ENCODE measurements at places on chromosomes 4 and X.

GRCh38 chr4:30718641-30719453 lies 1.3 kb upstream of the PCDH7 start:
- DNase-seq: peak; percentile 1

GRCh38 chr4:108052558-108053120 lies 63.0 kb downstream of the HADH start:
- no peak for DNase-seq

DNA sequence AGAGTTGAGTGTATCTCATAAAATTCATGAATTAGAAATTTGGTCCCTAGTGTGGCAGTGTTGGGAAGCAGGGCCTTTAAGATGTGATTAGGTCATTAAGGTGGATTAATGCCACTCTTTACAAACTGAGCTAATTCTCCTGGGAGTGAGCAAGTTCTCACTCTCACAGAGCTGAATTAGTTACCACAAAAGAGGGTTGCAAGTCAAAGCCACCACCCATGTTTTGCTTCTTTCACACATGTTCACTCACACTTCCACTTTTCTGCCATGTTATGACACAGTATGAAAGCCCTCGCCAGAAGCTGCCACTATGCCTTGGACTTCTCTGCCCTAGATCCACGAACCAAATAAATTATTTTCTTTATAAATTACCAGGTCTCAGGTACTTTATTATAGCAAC lies 332.1 kb downstream of the ARAP2 start:
- DNase-seq: peak; percentile 29

DNA sequence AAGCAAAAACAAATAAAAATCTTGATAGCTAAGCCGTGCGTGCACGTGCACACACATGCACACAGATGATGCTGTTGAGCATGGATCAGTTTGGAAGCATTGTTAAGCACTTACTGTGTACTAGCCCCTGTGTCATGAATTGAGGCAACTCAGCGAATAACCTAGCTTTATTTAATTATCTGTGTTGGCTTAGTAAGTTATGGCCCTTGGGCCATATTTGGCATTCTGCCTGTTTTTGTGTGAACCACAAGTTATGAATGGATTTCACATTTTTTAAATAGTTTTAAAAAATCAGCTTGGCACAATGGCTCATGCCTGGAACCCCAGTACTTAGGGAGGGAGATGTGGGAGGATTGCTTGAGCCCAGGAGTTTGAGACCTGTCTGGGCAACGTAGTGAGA lies 113.6 kb upstream of the CBLL2 start:
- no peak for DNase-seq

DNA sequence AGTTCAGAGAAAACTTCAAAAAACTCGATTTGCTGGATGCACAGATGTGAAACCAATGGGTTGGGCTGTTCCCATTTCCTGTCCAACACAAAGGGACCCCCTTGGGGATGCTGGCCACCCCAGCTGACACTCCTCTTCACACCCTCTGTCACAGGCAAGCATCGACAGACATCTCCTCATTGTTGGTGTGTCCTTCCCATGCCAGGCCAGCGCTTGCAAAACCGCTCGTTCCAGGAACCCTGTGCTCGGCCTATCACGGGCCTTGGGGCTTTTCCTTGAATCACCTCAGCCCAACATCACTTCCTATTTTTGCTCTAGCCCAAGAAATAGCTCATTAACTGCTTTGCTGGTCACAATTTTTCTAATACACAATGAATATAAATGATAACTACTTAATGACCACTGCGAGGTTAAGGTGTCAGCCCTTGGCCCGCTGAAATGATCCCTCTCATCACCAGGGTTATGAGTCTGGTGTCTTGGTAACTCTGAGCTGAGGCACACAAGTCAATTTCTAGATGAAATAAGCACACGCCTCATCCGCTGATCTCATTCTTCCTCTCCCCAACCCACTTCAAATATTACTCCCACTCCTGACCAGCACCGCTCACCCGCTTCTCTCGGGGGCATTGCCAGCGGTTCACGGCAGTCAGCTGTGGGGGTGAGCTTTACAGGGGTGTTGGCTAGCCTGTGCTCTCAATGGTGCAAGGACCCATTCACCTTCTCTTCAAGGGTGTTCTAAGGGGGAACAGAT lies 32.3 kb downstream of the BCOR start:
- no peak for DNase-seq

DNA sequence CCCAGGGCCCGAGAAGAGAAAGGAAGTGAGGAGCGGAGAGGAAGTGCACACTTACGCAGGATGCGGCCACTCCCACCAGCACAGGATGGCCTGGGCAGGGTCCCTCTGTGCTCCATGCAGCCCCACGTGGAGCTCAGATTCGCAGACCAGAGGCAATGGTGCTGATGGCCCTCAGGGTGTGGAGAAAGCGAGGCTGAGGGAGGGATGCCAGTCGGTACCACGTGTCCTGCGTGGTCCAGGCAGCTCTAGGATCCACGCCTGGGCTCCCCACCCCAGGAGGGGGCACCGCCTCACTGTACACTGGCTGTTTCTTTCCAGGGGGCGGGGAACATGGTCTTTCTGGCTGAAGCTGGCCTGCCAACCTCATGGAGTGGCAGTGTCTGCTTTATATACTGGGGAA lies 241.8 kb downstream of the AFAP1 start:
- DNase-seq: no peak

- DNase-seq: no peak
Observed at GRCh38 chr4:142725886-142726285, 120.2 kb downstream of the INPP4B start.

All from GM06990 (cell line).